ENCODE measurements at places on chromosomes 5 and 9.

GRCh38 chr9:13427587-13427986 lies 148.1 kb upstream of the MPDZ start:
- DNase-seq = no peak

DNA sequence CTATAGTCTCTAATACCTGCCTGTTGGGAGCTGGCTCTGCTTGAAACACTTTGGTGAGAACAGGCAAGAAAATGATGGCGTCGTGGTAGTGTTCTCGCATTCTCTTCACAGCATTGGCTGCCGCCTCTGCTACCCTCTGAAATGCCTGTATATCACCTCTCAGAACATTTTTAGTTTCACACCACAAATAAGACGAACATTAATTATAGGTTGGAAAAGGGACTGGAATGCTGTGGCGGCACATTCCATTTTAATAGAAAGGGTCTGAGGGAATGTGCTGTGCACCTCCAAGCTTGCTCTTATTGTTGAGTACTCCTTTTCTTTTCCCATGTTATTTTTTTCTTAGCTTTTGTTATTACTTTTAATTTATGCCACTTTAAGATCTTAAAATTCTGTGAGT lies 134.6 kb upstream of the HMHB1 start:
- no peak for DNase-seq

- DNase-seq = no peak
These were observed 30.1 kb downstream of the ZNF462 start for GRCh38 chr9:106893088-106893487.

- DNase-seq = no peak
These were observed 266.1 kb downstream of the EDIL3 start for GRCh38 chr5:84118551-84118950.

- DNase-seq = no peak
These were observed 124.3 kb downstream of the TLR4 start for GRCh38 chr9:117828466-117828865.

GRCh38 chr9:128899566-128900322 lies 17.8 kb downstream of the LRRC8A start:
- DNase-seq = no peak

DNA sequence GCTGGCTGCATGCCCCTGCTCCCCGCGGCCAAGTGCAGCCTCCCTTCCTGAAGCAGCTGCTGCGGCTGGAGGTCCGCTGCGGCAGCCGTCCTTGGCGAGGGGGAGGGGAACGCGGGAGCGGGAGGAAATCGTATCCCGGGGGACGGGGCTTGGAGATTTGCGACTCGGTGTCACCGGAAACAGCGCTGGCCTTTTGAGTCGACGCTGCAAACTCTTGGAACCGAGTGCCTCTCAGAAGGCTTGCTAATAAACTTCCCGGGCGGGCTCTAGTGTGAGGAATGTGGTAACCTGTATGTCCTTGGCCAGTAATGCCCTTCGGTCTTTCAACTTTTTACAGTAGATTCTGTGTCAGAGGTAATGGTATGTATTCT lies 82.7 kb downstream of the PTPDC1 start:
- no peak for DNase-seq

DNA sequence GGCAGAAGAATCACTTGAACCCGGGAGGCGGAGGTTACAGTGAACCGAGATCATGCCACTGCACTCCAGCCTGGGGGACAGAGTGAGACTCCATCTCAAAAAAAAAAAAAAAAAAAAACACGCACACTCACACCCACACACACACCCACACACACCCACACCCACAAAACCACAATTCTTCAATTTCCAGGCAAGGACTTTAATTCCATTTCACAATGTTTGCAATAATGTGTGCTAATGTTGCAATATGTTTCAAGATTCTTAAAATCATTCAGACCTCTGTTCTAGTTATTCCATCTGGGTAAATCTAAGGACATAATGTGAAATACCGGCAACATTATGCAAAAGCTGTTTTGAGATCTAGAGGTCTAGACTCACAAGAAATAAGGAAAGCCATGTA lies 28.3 kb downstream of the CCDC69 start:
- no peak for DNase-seq

DNA sequence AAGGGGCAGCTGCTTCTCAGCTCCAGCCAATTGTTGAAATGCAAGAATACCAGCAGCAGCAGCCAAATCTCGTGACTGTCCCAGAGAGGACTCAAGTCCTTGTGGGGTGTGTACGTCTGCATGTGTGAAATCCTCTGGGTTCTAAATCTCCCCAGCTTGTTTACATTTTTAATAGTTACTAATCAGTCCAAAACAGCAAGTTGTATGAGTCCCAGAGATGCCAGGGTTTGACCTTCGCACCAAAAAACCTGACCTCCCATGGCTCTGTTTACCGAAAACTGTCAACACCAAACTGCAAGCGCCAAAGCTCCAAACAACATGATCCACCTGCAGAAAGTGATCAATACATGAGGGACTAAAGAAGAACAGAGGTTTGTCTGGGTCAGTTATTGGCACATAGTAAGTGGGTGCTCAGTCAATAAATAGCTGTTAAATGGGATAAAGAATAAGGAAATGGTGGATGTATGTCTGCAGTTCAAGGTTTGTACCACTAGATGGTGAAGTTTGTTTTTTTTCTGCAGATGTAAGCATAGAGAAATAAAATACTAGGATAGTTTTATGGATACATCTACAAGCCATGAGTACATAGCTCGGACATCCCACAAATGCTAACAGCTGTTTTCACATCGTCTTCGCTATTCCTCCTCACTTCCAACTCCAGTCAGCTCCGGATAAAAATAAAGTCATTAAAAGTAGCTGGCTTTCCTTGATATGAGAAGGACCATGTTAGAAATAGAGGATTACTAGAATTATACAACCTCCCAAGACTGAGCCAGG lies 85.3 kb upstream of the ADRB2 start:
- no peak for DNase-seq

GRCh38 chr9:76153902-76154629 lies 240.2 kb downstream of the RFK start:
- DNase-seq = no peak

DNA sequence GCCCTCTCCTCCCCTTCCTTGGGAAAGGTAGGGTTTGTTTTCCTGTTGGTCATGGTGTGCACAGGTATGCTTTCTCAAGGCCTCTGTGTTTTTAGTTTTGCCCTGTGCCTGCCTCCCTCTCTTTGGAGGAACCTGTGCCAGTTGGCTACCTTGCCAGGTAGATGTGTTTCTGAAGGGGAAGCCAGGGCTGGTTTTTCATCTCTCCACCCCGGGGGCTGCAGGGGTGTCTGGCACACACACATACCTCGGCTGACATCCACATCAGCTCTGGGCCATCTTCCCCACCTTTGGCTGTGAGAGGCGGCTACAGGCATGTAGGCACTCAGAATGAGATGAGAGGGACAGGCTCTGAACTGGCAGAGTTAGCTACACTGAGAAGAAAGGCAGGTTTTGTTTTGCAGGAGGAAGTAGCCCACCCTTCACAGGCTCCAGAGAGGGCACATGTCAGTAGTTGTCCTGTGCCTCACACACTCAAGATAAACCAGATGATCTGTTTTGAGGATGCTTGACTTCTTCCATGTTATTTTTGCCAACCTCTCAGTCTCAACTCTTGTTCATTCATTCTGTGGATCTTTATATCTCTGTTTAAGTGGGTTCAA lies 9.7 kb downstream of the RGMB start:
- DNase-seq = no peak

DNA sequence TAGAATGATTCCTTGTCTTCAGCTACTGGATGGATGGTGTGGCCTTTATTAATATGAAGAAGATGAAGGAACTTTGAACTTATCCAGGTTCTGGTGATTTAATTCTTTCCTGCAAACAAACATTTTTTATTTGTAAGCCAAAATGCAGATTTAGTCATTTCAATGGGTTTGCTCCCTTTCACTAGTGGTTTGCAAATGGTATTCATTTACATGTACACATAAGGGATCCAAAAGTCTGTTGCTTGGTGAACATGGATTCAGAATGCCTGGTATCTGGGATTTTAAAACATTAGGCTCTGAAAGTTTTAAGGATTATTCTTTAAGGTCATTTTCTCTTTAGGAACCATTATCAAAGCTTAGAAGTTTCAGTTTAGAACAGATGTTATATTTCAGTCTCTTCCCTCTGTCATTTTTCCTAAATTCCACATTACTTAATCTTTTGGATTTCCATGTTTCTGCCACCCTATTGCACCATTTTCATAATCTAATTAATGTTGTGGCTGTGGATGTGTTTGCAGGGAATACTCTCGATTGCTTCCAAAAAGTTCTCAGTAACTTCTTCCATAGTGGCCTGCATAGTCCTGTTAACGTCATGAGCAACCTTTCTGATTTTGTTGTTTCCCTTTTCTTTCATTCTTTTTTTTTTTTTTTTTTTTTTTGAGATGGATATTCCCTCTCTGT lies 10.1 kb downstream of the TTC1 start:
- DNase-seq = no peak

DNA sequence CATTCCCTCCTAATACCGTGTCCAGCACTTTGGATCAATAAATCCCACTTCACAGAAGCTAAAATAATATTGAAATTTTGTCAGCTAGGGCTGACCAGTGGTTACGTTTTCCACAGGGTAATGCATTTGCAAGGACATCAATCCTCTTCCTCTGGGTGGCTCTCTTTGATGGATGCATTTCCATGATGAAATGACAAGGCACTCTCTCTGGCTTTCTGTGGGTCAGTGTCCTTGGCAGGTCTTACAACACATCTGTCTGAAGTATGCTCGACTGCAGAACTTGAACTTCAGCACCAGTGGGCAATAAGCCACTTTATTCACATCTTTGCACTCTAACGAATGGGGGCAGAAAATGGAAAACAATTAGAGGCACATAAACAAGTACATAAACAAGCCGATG lies 330.1 kb downstream of the ADAMTS6 start:
- DNase-seq = no peak

DNA sequence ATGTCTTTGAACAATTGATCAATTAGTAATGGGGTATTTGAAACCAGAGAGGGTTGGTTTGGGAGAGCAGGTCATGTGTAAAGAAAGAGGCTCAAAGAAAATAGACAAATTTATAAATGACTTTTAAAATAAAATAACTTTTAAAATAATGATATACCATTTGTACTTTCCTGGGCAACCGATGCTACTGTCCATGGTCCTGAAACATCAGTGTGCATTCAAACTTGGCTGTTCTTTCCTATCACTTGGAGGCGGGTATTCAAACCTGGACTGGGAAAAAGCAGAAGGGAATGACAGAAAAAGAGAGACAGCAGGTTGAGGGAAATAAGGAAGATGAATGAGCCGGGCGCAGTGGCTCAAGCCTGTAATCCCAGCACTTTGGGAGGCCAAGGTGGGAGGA lies 1446.4 kb upstream of the WWC1 start:
- no peak for DNase-seq

GRCh38 chr9:76289703-76290102 lies 104.5 kb downstream of the RFK start:
- DNase-seq = no peak

DNA sequence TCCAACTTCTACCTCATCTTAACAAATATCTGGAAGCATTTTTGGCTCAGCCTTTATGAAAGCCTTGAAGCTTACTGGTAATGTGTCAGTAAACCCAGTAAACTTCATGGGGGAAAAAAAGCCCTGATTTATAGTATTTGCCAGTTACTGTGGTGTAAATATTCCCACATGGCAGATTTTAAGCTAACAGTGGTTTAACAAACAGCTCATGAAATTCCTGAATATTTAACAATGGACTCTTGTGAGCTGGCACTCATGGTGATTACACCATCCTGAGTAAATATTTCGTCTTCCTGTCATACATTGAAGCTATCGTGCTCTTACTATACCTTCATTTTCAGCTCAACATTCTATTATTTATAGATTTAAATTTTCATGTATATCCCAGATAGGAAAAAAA lies 57.0 kb upstream of the ACOT12 start:
- no peak for DNase-seq

DNA sequence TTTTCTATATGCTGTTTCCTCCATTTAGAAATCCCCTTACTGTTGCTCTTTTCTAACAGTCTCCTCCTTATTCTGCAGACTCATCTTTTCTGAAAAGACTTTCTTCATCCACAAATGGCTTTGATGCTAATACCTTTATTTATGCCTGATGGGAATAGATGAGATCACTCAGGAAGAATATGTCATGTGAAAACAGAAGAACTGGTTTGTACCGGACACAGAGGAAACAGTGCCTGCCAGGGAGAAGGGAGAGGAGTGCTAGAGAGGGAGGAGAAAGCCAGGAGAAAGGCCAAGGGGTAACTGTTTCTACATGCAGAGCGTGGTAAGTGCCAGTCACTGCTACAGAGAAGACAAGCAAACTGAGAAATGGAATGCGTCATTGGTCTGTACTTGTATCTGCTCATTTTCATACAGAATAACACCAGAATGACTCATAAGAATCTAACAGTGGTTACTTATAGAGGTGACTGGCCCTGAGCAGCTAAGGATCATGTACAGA lies 45.9 kb upstream of the PJA2 start:
- DNase-seq = no peak

- no peak for DNase-seq
These were observed 196.8 kb downstream of the PRDM9 start for GRCh38 chr5:23703940-23704855.

DNA sequence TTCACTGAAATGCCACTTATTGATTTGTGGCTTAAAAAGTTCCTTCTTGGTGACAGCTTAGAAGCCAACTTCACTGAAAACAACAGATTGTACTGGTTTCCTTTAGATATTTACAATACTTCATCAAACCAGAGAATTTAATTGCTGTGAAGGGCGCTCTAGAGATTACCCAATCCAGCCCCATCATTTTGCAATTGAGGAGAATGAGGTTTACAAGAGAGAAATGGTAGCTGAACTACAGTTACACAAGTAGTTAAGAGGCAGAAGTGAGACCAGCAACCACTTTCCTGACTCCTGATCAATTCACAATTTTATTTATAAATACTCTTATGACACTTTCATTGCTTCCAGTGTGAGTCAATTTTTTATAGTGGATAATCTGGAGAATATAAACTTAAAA lies 103.5 kb upstream of the APC start:
- DNase-seq = no peak

DNA sequence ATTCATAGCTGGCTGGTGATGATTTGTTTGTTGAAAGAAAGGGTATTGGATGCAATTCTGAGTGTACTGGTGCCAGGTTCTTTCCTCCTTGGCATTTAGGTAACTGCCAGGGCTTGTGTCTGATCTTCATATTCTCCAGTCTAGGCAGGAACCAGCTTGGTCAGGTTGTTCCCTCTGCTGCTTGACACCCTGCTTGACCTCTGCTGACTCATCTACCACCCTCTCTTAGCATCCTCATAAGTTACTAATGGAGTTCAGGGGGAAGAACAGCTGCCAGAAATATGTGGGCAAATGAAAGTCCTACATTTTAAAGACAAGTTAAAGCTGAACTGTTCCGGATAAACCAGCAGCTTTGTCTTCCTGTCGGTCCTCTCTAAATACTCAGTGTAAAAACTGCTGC lies 116.1 kb upstream of the TNC start:
- DNase-seq = no peak

GRCh38 chr9:7739595-7739994 lies 60.0 kb downstream of the DMAC1 start:
- DNase-seq = no peak

DNA sequence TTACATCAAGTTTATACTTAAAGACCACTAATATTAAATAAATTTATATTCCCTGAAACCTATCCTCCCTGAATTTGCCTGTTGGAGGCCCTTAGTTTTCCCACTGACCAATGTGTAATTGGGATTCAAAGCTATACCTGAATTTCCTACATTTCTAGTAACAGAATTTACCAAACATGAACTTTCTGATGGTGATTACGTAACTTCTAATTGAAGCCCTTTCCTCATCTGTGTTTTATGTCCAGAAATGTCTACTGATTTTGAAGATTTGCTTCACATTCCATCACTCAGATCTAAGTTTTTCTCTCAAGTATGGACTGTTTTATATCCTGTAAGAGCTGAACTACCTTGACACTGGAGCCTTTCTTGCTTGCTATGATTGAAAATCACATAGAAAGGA lies 12.8 kb downstream of the ZFP62 start:
- no peak for DNase-seq

Measured in CMK (cell line).